Spinal cord (tissue), 10 donors: ENCODE measurements at places on chromosomes 6 and 20.

- no peak for DNase-seq
Measured at GRCh38 chr6:39048481-39049399, at the start of gene GLP1R. GLP1R (plus strand) TSS chr6:39048781; CDS start chr6:39048841, 60 bp downstream.

GRCh38 chr6:70725817-70726415 is 58.2 kb downstream of the SMAP1 start:
- no peak for DNase-seq

- no peak for DNase-seq
Measured at GRCh38 chr6:167804281-167805013, 22.3 kb upstream of the AFDN start.

GRCh38 chr20:4371623-4372251 is 350.0 kb upstream of the PRND start:
- no peak for DNase-seq

DNA sequence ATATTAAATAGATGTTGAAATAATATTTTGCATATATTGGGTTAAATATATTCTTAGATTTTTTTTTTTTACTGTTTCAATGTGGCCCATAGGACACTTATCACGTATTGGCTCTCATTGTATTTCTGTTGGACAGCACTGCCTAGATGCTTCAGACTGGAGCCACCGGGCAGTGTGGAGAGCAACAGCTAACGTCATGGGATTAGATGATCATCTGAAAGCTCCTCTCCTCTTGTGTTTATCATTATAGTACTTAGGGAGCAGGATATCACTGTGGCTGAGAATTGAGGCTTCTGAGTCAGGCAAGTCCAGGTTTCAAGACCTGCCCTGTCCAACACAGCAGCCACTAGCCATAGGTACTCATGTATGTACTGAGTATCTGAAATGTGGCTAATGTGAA is 87.4 kb downstream of the ZHX3 start:
- no peak for DNase-seq

DNA sequence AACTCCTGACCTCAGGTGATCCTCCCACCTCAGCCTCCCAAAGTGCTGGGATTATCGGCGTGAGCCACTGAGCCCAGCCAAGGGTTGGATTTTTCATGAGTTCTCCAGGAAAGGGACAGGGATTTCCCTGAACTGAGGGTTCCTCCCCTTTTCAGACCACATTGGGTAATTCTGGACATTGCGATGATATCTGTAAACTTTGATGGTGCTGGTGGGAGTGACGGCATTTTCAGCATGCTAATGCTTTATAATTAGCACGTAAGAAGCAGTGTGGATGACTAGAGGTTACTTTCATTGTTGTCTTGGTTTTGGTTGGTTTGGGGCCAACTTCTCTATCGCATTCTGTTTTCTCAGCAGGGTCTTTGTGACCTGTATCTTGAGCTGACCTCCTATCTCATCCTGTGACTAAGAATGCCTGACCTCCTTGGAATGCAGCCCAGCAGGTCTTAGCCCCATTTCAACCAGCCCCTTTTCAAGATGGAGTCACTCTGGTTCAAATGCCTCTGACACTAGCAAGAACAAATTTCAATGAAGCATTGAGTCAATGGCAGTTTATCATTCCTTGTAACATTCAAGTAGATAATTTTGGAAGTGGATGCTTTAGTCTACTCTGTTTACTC is 156.5 kb downstream of the TTLL2 start:
- DNase-seq, result no peak

DNA sequence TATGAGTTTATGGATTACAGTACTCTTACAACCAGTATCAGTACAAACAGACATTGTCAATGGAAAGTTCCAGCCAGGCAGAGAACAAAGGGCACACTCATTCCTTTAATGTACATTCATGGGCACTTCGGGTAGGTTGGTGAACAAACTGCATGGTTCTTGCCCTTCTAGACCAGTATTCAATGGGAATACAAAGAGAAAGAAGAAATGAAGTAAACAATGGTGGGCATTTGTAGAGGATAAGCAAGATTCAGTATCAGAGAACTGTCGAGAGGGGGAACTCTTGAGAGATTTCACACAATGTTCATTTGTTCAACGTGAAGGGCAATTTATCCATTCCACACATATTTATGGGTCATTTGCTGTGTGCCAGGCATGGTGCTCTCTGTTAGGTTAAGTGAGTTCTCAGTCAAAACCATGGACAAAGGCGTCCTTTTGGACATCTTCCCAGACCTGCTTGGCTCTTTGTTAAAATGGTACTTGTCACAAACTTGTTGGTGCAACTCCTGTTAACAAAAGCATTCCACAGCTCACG is 714.8 kb downstream of the DHX35 start:
- DNase-seq, result peak; percentile 42

DNA sequence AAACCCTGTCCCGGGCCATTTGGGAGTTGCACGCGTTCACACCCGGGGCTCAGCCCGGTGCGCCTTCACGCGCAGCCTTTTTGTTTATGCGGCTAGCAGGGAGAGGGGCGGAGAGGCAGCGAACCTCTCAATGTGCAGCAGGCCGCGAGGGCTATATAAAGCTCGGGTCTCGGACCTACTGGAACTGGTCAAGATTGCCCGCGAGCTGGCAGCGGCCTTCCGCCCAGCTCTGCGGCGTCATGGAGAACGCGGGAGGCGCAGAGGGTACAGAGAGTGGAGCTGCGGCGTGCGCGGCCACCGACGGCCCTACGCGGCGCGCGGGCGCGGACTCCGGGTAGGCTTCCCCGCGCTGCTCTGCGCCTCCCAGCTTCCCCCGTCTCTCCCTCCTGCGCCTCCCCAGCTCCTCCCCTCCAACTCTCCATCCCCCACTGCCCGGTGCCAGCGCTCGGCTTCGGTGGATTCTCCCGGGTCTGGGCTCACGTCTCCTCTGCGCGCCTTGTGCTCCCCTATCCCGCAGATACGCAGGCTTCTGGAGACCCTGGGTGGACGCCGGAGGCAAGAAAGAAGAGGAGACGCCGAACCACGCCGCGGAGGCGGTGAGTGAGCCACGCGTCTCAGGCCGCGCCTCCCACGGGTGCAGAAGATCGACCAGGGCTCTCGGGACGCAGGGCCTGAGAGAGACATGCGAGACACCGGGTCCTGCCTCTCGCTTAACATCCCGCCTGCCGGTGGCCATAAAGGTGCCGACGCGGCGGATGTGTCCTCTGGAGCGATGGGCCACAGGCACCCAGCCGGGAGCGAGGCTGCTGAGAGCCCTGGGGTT is at the start of gene RIPPLY2:
TSS of gene RIPPLY2 (plus strand) at position 183 of the 823 bp plus-strand sequence. CDS start at position 240, 57 bp downstream.
- peak; percentile 44 for DNase-seq

- DNase-seq, result no peak
Measured at GRCh38 chr6:82534876-82535275, 171.3 kb downstream of the TPBG start.

- no peak for DNase-seq
Measured at GRCh38 chr20:38173237-38174156, 8.4 kb upstream of the TGM2 start.

DNA sequence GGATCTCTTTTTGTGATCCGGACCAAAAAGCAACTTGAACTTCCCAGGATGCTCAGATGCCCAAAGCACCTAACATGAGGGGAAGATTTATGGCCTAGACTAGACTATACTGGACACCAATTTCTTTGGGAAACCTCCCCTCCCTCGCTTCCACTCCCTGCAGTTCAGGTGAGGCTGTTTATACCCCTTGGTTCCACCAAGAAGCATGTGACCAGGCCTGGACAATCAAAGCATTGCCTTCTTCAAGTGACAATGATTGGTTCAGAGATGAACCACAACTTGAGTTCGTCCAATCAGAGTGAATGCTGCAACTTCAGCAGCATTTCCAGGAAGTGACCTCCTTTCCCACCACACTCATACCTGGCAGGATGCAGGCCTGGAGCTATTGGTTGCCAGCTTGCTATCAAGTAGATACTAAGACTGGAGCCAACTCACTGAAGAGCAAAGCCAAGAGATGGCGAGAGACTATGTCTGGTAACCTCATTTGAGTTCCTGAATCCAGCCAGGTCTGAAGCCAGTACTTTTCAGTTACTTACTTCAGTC is 45.6 kb upstream of the SLC9A8 start:
- no peak for DNase-seq

- DNase-seq, result no peak
Measured at GRCh38 chr6:6781873-6782227, 193.3 kb downstream of the LY86 start.

GRCh38 chr6:83509441-83509840 is 2.9 kb upstream of the PRSS35 start:
- no peak for DNase-seq

GRCh38 chr6:147192278-147192911 is 11.8 kb upstream of the STXBP5 start:
- no peak for DNase-seq

DNA sequence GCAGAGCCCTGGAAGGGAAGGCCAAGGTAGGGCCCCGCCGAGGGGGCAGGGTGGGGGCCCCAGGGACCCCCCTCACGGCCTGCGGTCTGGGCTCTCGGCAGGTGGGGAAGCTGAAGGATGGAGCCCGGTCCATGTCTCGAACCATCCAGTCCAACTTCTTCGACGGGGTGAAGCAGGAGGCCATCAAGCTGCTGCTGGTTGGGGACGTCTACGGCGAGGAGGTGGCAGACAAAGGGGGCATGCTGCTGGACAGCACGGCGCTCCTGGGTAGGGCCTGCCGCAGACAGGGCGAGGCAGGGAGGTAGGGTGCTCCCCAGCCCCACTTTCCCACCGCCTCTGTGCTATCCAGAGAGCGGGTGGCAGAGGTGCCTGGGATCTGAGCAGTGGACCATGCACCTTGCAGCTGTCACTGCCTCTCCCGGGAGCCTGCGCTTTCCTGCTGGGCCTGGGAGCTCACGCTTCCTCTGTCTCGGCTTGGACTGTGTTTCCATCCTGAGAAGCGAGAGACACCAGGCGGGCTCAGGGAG is 83.1 kb downstream of the SYNJ2 start:
- DNase-seq, result no peak

- no peak for DNase-seq
Measured at GRCh38 chr6:147530132-147531060, 21.9 kb downstream of the SAMD5 start.

- no peak for DNase-seq
Measured at GRCh38 chr6:83433177-83433576, 2.3 kb upstream of the ME1 start.

DNA sequence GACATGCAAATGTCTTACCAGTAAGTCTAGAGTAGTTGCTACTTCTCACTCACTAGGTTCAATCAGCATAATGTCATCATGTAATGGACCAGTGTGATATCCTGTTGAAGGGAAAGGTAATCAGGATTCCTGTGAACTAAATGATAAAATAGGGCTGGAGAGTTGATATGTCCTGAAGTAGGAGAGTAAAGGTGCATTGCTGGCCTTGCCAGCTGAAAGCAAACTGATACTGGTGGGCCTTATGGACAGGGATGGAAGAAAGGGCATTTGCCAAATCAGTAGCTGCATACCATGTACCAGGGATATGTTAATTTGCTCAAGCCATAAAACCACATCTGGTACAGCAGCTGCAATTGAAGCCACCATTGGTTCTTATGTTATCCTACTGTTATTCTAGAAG is 37.5 kb upstream of the IYD start:
- no peak for DNase-seq
